Stimulated activated CD4-positive, alpha-beta T cell treated with anti-CD3 and anti-CD28 coated beads, Interleukin-1b, Interleukin-23, amount 100 ng/mL, for 48 hours (primary cell): ENCODE measurements at places on chromosomes 12 and 14.
A peak's percentile ranks its signal among the peaks of the same experiment; 100 is the strongest.

- no peak for DNase-seq
Measured at GRCh38 chr12:105359856-105360255, 29.4 kb downstream of the C12orf75 start.

DNA sequence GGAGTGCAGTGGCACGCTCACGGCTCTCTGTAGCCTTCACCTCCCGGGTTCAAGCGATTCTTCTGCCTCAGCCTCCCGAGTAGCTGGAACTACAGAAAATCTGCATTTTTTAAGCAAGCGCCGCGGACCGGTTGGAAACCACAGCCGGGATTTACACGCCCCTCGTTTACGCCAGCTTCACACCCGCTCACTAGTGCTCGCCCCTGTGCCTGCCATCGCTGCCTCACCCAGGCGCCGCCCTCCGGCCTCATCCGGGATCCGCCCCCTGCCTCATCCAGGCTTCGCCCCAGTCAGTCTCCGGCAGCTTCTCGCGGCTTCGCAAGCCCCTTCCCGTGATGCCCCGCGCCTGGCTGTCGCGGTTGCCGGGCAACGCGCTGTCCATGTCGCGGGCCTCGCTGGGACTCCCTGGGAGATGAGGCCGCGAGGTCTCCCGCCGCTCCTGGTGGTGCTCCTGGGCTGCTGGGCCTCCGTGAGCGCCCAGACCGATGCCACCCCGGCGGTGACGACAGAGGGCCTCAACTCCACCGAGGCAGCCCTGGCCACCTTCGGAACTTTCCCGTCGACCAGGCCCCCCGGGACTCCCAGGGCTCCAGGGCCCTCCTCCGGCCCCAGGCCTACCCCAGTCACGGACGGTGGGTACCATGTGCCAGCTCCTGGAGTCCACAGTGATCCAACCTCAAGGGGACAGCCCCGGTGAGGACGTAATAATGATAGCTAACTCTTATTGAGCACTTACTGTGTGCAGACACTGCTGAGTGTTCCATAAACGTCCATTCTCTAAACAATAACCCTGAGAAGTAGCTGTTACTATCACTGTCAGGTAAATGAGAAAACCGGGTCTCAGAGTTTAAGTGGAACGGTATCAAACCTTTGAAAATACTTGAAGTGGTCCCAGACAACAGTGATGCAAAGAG, at the start of gene TCTN1:
TSS of gene TCTN1 (plus strand) at position 359 of the 914 bp plus-strand sequence. CDS start at position 413, 54 bp downstream.
- DNase-seq: peak; percentile 97

DNA sequence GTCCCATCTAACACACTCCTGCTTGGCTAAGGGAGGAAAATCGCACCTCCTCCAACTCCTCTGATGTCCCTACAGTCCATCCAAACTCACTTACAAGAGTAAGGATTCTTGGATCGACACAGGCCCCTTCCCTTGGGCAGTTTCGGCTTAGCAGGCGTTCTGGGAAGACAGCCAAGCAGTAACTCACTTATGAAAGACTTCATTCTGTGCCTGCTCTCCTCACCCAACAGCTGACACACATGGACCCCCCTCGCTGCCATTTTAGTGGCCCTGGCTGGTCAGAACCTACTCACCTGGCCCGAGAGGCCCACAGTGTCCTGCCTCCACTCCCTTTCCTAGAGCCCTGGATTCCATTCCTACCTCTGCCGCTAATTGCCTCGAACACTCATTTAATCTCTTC, 52.3 kb upstream of the BCL2L14 start:
- no peak for DNase-seq

- no peak for DNase-seq
Measured at GRCh38 chr12:16118586-16118985, 158.9 kb downstream of the SLC15A5 start.

GRCh38 chr12:19959353-19959752, 409.0 kb upstream of the PDE3A start:
- no peak for DNase-seq

- DNase-seq: no peak
Measured at GRCh38 chr12:72605975-72606374, 333.8 kb downstream of the TRHDE start.

- DNase-seq: no peak
Measured at GRCh38 chr14:68113343-68113930, 293.9 kb downstream of the RAD51B start.

DNA sequence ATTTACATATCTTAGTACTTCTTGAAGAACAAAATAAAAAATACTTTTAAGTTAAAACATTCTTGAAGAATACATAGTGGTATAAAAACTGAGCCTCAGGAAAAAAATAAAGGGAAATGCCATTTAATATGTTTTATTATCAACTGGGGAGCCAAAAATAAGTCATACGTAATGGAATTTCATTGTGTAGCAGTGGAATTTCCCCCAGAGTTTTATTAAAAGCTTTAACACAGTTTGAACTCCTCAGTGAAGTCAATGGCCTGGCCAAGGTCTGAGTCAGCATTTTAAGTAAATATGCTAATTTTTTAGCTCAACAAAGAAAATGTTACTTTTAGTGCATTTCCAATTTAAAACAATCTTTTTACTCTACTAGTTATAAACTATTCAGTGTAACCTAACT, 350.1 kb upstream of the ATP2B1 start:
- DNase-seq: no peak

DNA sequence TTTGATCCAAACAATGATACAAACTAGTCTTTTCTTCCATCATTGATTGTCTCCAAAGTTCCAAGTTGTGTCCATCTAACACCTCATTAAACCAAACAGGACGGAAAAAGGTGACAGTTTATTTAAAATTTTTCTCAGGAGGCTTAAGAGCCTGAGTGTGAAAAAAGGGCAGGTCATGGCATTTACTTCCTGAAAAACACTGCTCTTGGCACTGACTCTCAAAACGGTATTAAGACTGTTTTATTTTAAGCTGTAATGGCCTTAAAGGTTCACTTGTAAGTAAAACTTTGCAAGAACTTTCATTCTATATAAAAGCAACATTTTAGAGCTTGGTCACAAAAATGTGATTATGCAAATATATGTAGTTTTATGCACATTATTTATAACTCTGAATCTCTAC, 222.5 kb downstream of the SLC2A13 start:
- no peak for DNase-seq

- DNase-seq: no peak
Measured at GRCh38 chr14:49984424-49984823, 91.5 kb downstream of the ARF6 start.

DNA sequence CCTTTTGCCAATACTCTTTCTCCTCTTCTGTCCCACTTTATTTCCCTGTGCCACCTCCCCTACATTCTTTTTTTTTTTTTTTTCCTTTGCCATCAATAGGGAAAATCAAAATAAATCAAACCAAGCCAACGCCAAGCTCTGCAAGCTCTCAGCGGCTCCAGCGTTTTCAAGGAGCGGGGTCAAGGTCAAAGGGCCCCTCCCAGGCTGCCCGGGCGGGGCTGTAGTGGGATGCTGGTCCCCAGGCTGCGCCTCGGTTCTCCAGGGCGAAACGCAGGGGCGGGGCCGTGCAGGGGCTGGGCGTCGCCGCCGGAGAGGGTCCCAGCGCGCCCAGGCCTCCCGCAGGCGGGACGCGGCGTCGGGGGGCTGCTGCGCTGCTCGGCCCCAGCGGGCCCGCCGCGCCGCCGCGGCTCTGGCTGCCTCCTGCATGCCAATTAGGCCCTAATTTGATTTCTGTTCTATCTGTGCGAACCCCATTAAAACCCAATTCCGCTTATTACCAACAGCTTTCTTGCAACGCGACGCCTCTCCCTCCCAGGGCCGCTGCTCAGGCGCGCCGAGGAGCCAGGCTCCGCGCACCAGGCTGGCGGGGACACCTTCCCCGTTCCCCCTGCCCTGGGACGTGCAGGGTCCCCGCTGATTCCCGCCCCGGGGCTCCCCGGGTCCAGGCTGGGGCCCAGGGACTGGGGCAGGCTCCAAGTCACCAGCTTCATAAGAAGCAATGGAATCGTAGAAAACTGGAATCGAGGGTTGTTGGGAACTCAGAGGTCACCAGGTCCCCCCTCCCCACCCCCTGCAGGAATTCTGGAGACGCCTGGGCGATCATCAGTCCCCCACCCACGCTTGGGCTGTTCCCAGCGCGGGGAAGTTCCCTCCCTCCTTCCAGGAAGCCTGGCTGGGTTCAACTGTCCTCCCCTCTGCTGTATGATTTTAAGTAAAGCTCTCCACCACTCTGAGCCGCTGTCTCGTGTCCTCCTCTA, 50.7 kb upstream of the MAP1LC3B2 start:
- no peak for DNase-seq

GRCh38 chr14:74838166-74838565, 37.8 kb downstream of the PROX2 start:
- DNase-seq: no peak

DNA sequence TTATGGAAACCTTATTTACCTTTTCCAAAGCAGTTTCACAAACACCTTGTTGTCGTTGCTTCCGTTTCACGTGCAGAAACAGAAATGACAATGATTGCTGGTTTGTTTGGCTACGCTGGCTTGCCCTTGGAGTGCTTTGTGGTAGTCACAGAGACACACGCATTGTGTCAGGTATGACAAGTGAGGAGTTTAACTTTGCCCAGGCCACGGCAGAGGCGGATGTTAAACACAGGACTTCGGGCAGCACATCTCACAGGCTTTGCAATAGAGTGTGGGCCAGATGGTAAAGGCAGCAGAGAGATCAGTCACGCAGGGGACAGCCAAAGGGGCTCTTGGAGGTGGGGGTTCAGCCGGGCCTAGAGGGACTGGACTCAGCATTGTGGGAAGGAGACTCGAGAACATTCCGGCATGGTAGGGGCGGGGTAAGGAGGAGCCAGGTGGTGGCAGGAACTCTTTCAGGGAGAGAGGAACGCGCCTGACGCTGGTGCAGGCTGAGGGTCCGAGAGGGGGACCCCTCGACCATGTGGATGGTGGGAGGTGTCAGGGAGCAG, 59.8 kb upstream of the KCNA1 start:
- DNase-seq: no peak

DNA sequence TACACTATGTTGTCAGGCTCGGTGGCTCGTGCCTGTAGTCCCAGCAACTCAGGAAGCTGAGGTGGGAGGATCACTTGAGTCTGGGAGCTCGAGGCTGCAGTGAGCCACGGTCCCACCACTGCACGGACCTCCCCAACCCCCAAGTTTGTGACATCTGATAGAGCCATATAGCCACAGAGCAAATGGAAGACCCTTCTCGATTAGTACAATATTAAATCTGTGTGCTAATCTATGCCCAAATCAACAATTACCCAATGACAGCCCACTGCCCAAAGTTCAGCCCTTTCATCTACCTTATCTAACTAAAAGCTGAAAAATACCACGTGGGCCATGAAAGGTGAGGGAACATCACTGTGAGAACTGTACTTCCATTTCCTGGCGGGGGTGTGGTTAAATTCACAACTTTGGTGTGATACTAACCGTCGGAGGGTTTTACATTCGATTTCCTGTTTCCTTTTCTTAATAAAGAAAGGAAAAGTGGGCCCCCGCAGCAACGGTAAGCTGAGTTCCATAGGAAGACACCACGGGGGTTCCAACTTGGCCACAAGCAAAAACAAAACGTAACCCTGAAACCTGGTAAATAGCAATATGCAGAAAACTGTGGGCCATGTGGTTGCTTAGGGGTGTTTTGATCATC, 31.2 kb upstream of the FOS start:
- DNase-seq: peak; percentile 71

DNA sequence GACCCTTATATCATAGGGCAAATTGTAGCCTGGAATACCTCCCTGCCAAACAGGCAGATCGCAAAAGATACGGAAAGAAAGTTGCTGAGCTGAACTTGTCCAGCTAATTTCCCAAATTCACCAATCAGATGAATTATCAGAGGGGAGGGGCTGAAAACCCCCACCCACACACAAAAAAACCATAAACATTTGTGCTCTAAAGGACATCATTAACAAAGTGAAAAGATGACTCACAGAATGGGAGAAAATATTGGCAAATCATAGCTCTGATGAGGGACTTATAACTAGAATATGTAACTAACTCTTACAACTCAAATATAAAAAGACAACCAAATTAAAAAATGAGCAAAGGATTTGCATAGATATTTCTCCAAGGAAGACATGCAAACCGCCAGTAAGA, 36.3 kb downstream of the PTHLH start:
- no peak for DNase-seq

DNA sequence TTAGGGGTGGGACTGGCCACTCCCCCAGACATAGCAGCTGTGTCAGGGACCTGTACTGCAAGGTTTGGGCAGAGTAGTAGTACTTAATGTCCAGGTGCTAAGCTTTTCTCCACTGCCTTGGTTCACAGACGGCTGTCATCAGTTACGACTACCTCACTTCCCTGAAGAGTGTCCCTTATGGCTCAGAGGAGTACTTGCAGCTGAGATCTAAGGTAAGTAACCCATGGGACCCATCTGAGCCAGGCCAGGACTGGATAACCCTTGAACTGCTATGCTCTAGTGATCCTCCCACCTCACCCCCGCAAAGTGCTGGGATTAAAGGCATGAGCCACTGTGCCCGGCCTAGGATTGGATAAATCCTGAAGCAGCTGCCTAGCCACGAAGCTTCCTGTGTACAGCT, 22.4 kb downstream of the ADCK1 start:
- no peak for DNase-seq
